ENCODE measurements at places on chromosomes 6 and 20.

GRCh38 chr6:154247119-154247861, 109.3 kb downstream of the IPCEF1 start:
- peak; percentile 70 for DNase-seq

DNA sequence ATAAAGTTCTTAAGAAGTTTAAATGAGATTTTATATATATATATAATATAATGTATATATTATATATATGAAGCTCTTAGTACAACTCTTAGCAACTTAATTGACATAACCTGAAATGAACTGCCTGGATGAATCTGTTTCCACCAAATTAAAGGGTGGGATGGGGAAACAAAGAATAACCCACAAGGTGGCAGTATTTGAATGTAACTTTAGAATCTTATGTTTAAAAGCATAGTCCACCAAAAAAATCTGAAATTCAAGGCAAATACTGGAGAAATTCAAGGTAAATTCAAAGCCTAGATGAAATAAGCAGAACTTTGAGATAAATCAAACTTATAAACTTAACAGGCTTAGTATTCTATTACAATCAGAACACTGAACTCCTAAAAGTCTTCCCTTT, 4.4 kb upstream of the IBTK start:
- DNase-seq, result no peak

DNA sequence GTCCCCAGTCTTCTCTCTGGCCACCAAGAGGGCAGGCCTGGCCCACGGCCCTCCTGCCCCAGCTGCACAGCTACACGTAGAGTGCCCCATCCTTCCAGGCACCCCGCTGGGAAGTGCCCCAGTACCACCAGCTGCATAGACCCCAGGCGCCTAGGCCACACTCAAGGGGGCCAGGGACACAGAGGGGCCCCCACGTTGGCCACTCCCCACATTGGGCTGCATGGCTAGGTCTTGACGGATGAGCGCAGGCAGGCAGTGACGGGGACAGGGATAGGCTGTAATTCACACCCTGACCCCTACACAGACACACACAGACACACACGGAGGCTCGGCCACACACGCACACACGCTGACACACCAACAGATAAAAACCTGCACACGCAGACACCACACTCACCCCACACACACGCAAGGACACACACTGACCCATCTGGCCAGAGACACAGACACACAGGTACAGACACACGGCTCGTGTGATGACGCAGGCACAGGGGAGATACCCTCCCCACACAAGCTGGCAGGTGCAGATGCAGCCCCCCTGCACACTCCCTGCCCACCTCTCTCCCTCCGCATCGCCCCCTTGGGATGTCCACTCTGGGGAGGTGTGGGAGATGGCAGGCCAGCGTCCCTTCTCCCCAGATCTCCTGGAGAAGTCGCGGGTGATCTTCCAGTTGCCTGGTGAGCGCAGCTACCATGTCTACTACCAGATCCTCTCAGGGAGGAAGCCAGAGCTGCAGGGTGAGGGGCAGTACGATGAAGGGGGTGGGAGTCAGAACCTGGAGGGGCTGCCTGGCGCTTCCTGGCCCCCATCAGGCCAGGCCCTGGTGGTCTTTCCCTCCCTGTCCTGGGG, 30.0 kb downstream of the MYH7B start:
- no peak for DNase-seq

DNA sequence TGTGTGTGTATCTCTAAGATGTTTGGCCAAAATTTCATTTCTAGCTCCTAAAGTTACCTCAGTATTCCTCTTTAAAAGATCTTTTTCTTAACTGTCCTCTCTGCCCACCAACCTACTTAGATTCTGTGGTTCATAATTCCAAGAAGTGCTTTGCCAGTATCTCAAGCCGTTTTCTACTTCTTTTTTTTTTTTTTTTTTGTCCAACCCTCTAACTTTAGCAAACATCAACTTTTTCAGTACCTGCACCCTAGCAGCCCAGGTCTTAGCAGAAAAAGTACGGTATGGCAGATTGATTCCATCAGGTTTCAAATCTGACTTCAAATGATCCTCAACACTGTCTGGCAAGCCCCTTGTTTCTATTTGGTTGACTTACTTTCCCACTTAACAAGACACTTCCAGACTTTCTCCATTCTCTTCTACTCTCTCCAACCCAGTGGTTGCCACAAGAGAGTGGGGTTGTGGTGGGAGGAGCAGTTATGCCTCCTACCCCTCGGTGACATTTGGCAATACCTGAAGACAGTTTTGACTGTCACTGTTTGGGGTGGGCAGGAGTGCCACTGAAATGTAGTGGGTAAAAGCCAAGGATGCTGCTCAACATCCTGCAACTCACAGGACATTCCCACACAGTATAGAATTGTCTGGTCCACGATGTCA, 10.8 kb upstream of the MAN1A1 start:
- no peak for DNase-seq

DNA sequence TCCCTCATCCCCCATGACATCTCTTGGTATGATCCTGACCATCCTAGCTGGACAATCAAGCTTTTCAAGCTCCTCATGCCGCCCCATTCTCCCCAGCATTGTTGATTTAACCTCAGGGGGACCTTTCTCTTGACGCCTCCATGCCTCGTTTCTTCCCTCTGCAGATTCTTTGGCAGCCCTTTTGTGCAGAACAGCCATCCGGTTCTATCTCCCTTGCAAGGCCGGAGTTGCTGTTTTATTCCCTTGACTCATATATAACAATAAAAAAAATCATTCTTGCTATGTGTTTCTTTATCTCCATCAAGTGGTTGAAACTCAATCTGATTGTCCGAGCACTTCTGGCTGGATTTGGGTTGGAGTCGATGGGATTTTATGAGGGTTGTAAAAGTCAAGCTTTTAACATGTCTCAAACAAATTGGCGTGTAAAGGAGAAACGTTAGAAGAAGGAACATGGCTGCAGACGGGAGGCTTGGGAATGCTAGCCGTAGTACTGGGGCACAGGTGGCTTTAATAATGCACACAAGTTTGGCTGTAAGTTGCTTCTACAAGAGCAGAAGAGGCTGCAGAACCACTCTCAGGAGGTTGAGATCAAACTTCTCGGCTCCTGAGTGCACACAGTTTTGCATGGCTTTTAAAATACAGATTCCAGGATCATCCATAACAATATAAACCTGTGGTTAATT, 3.9 kb upstream of the SULF2 start:
- DNase-seq, result no peak

GRCh38 chr6:131643855-131644460, 6.9 kb downstream of the ENPP3 start:
- no peak for DNase-seq

DNA sequence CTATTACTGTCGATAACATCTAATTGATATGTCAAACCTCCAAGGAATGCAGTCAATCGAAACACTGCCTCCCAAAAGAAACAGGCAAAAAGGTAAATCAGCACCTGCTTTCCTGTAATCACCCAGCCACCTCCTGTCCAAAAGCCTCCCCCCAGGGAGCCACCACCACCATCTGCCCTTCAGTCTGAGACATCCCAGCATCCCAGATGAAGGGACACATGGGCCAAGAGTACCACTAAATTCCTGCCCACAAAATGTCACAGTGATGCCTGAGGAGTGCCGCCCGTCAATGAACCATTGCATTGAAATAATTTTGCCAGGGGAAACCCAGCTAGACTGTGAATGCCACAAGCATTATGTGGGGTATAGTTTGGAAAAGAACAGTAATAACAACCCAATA, 401.7 kb downstream of the ZFAND3 start:
- no peak for DNase-seq

- no peak for DNase-seq
These were observed 155.4 kb downstream of the SMOC2 start for GRCh38 chr6:168596344-168596743.

DNA sequence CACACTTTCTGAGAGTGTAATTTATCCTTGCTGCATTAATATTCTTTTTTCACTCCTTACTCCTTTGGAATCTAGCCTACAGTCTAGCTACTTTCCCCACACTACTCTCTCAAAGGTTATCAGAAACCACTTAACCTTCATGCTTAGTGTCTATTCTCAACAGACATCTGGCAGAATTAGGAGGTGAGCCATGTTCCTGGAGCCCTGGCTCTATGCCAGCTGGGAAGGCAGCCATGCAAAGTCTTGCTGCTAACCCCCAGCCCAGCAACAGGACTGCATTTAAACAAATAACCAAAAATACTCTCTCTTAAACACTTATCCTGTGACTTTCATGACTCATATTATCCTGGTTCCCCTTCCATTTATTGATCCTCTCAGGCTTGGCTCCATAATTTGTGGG, 260.2 kb downstream of the BCKDHB start:
- DNase-seq, result no peak

DNA sequence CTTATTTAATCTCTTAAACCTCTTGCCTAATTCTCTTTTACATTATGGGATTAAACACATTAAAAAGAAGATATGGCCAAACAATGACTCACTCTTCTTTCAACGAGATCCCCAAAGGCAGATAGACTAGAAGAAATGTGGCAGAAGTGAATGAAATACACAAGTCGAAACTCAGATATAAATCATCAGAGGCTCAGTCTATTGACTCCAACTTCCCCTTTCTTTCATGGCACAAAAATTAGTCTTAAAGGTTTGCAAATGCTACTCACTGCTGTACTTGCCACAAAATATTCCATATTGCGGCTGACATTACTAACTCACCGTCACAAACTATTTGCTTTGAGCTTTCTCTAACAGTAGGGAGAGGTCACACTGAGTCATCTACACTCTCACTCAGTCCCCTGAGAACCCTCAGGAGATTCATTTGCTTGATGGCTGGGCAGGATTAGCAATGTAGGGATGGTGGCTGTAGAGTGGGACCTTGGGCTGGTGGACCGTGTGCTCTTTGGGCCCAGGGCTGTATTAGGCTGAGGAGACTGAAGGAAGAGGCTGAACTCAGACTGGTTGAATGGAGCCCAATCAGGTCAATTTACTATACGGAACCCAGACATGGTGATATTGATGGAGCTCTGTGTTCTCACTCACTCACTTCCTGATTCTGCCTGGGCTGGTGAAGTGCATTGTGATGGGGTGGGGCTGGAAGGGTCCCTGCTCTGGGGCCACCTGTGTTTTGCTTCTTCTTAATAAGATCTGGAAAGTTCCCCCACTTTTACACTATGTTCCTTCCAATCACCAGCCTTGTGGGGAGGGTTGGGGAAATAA, 42.8 kb upstream of the UBR2 start:
- DNase-seq, result no peak

- no peak for DNase-seq
These were observed 33.0 kb upstream of the CDH22 start for GRCh38 chr20:46341074-46342009.

Measured in activated effector memory CD4-positive, alpha-beta T cell treated with anti-CD3 and anti-CD28 coated beads, Interleukin-2, amount 50 U/mL, for 16 hours (primary cell).